KG1 (cell line): ENCODE measurements at places on chromosomes 12 and 14.

- DNase-seq, result no peak
Observed at GRCh38 chr14:30906752-30907658, 32.6 kb downstream of the COCH start.

DNA sequence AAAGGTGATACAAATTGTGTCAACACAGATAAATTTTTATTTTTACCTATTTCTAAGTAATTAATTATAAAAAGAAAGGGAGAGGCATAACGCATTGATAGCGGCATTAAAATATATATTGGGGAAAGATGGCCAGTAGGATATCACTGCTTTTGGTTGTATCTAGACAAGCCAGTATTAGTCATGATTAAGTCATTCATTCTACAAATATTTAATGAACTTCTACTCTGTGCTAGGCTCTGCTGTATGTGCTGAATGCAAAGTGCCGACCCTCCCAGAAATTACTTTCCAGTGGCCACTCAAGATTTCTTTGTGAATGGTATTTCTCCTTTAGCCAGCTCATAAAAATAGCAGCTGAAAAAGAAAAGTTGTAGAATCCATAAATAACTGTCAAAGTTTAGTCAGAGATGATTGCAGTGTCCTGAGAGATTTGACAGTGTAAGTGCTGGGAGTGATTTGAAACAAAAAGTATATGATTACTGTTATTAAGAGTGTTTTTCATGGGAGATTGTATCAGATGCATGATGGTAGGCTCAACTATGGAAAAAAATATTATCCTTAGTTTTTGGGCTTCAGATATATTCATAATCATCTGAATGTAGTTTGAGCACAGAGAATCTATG lies 133.2 kb downstream of the MGAT4C start:
- DNase-seq, result no peak

DNA sequence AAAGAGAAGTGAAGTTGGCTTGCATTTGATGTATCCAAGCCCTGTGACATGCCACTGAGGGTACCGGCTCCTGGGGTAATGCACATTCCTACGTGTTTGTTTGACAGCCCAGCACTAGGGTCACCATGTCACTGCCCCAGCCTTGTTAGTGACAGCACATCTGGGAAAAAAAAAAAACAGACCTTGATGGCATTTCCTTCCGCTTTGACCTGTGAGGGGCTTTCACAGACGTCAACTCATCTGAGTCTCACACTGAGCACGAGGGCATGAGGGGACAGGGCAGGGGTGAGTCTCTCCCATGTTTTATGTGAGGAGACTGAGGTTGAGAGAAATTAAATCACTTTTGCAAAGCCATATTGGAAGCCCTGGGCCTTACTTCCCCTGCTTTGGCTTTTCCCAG lies 111.5 kb downstream of the NUAK1 start:
- no peak for DNase-seq

DNA sequence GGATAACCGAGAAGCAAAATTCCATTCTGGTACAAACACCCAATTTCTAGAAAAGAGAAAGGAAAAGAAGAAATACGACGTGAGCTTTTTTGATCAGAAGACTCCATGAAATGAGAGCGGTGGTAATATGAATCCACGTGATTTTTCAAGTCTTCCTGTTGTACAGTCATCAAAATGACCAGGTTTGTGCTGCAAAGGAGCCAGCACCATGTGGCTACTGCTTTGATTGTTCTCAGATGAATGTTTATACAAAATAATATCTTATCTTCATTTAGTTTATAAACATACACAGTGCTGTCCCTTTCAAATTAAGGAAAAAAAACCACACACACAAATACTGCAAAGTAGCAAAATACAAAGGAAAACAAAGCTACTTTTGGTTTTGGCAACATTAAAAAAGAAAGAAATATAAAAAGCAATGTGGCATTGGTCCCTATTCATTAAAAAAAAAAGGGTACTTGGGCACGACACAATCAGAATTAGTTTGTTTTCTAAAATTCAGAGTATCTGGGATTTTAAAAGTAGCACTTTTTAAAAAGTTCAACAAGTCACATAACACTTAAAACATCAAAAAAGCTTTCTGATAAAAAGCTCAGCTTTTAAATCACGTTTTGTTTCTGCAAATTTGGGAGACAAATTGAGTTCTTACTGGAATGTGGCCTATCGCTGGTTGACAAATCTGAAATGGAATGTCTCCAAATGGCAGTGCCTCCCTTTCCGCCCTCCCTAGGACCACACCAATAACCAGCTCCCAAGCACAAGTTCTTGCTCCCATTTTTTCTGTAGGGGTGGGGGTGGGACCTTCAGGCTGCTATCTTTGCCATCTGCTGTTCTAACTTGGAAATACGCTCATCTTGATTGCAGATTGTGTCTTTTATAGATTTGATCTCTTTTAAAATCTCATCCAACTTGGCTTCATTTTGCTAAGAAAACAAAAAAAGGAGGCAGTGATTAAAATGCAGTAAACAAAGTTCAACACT lies 13.2 kb upstream of the SELPLG start:
- no peak for DNase-seq

DNA sequence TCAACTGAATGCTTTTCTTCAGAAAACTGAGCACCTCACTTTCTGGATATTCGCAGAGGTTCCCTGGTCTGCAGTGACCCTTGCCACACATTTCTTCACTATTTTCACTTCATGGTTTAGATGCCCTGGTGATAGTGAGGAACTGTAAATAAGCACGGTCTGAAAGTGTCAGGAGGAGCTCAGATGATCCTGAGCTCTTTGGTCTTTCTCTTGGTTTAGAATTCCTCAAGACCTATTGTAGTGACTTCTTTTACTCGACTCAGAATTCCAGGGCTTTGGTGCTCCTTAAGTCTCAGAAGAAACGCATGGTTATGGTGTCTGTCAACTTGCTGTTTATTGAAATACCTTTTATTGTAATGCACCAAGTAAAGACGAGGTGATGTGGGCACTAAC lies 84.0 kb downstream of the SAMD4A start:
- DNase-seq, result no peak

DNA sequence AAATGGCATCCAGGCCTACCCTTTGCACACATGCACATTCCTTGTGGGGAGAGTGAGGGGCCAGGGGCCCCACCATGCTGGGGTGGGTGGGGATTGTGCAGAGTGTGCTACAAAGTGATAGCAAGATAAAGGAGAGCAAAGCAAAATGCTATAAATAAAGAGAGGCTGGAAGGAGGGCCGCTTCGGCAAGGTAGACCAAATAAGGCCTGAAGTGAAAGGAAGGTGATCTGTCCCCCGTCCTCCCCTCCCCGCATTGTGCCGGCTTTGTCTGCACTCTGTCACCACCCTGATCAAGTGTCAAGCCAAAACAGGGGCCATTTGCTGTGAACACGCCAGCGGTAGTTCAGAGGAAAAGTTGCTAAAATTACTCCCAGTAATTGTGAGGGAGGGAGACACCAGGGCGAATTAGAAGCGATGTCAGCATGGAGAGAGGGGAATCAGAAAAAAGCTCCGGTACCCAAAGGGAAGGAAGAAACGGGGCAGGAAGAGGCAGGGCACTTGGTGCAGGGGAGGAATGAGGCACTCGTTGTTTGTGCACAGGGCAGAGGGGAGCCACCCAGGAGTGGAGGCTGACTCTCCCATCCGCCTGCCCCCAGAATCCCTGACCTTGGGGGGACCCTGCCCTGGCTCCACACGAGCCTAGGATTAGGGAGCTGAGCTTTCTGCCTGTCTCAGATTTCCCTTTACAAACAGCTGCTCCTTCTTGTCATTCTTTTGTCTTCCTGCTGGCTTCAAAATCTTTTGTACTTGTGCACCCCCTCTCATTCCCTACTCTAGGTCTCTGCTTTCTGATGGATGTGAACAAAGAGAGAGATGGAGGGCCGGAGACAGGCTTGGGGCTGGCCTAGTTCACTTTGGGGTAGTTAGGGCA lies 2.9 kb upstream of the MYH7 start:
- DNase-seq, result no peak

GRCh38 chr14:52015411-52016030 lies 26.2 kb downstream of the RTRAF start:
- no peak for DNase-seq

- DNase-seq, result peak; percentile 25
Observed at GRCh38 chr12:123532019-123532418, 1.5 kb downstream of the RILPL1 start.

DNA sequence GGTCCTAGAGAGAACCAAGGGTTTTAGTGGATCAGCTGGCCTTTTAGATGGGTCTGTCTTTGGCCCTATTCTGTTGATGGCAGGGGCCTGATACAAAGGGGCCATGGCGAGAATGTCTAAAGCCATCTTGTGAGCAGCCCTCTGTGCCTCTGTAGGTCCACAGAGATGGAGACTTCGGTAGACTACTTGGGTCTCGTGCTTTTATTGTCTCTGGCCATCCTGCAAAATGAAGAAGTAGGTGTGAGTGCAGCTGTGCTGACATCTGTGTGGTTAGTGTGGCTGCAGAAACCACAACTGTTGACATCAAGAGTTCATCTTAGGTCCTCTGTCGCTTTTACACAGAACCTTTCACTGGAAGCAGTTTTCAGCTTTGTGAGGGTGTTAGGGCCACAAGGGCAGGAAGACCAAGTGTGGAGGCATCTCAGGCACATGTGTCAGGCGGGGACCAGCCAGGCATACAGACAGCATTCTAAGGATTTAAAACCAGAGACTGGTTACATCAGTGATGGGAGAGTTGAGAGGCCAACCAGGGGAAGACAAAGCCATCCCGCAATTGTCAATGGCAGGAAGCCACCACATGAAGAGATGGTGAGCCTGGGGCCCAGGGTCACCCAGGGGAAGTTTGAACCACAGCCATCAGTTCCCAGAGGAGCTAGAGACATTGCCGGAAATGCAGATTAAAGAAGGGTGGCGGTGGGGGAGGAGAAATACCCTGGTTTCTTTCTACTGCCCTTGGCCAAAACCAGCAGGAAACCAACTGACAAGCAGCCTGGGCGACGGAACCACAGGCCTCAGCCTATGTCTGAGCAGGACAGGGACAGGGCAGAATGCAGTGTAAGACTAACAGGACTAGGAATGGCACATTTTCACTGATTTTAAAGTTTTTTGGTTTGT lies 13.0 kb upstream of the TPCN1 start:
- peak; percentile 91 for DNase-seq

- no peak for DNase-seq
Observed at GRCh38 chr14:38357557-38357956, 101.7 kb upstream of the CLEC14A start.

DNA sequence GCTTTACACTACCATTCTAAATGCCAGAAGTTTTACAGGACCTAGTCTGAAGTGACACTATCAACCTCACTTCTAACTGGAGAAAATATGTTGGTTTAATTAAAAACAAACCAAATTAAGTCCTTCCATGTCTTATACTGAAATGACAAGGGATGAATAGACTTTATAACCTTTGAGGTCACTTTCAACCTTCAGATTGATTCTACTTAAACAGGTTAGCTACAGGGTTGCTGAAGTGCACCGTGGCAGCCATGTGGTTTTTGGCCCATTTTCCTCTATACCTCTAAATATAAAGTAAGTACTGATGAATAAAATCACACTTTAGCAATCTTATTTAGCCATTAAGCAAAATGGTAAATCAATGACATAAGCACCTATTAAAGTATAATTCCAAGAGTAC lies 3.9 kb downstream of the SLC38A2 start:
- DNase-seq, result no peak

DNA sequence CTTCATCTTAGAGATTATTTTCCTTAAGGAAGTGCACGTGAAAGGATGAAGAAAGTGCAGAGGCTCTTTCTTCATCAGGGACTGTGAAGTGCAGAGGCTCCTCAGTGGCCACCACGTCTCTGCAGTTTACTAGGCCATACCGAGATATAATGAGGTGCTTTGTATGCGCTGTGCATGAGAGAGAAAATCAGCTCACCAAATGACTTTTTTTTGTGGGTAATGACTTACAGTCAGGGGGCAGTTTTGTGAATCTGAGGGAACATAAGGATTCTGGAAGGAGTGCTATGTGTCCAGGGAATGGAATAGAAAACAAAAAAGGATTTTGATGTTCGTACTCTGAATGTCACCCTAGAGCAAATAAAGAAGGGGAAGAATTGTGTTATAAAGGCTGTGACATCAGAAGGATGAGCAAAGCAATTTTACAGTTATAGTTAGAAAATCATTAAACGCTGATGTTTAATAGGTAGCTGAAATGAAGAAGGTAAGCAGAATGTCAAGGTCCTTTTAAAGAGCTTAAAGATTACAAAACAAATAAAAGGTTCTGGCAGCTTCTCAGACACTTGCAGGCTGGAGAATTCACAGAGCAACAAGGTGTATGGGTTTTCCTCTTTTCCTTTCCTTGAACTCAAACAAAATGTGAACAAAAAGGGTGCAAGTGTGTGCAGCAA lies 247.5 kb upstream of the NOVA1 start:
- DNase-seq, result no peak

- DNase-seq, result no peak
Observed at GRCh38 chr14:103685276-103686211, 29.7 kb downstream of the XRCC3 start.

DNA sequence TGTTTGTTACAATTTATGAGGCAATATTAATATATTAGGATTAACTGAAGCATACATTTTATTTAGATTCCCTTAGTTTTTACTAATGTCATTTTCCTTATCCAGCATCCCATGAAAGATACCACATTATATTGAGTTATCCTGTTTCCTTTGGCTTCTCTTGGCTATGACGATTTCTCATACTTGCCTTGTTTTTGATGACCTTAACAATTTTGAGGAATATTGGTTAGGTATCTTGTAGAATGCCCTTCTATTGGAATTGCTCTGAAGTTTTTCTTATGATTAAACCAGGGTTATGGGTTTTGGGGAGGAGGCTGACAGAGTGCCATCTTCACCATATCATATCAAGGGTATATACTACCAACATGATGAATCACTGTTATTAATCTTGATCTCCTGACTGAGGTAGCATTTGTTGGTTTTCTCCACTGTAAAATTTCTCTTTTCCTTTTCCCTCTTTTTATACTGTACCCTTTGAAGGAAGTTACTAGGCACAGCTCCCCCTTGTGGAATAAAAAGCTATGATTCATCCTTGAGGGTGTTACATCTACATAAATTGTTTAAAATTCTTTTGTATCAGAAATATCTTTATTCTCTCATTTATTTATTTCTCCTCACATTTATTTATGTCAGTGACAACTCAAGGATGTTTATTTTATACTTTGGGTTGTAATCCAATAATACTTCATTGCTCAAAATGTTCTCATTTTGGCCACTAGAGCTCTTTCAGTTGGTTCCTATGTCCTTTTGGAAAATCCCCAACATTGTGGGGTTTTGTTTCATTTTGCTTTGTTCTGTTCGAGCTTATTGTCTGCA lies 239.0 kb downstream of the SLC16A7 start:
- DNase-seq, result no peak

- no peak for DNase-seq
Observed at GRCh38 chr14:97298736-97299135, 501.6 kb downstream of the VRK1 start.

GRCh38 chr12:130371296-130371695 lies 33.6 kb downstream of the PIWIL1 start:
- DNase-seq, result no peak

GRCh38 chr12:54526812-54527630 lies 22.4 kb upstream of the PDE1B start:
- no peak for DNase-seq

GRCh38 chr12:47364261-47364660 lies 284.5 kb upstream of the AMIGO2 start:
- no peak for DNase-seq

GRCh38 chr14:67883717-67884116 lies 64.1 kb downstream of the RAD51B start:
- DNase-seq, result no peak

- DNase-seq, result no peak
Observed at GRCh38 chr12:60920841-60921495, 1325.1 kb downstream of the SLC16A7 start.
